ENCODE measurements at places on chromosomes 2 and 18. TPM values are rescaled to one million over a fixed set of nuclear protein-coding genes. Genes with fewer than 3 reads are reported as not detected.

GRCh38 chr2:200042102-200042735 lies 86.8 kb downstream of the MAIP1 start:
- no peak for DNase-seq

DNA sequence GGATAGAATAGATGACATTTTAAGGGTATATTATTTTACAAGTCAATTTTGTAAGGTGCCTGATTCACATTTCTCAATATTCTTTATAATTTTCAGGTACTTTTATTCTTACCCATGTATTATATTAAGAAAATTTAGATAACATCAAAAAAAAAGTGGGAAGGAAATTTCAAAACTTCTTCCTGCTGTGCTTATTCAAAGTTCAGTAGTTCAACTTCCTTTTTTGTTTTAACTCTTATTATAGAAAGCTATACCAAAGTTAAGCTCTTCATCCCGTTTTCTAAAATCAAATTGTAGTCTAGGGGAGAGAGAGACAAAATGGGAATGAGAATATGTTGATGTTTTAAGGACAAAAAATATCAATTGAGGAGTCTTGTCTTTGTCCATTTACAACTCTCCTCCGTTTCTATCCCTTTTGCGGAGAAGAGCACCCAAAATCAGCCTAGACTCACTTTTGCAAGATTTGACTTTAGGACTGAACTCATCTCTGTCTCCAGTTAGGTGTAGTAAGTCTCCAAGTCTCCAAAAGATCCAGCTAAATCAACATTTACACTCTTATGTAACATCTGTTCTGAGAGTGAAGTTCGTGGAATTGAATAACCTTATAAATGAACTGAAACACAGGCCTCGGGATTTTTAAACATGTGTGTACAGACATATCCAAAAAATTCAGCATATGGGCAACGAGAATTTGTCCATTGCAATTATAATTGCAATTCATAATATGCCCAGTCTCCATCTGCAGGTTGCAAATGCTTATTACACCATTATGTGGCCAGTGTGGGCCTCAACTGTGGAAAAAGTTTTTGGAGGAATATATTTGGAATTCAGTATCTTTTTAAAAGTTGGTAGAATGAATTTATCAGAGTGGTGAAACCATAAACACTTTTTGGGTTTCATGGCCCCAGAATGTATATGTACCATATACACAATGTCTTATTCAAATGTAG lies 23.9 kb downstream of the FAM124B start:
- DNase-seq = no peak

DNA sequence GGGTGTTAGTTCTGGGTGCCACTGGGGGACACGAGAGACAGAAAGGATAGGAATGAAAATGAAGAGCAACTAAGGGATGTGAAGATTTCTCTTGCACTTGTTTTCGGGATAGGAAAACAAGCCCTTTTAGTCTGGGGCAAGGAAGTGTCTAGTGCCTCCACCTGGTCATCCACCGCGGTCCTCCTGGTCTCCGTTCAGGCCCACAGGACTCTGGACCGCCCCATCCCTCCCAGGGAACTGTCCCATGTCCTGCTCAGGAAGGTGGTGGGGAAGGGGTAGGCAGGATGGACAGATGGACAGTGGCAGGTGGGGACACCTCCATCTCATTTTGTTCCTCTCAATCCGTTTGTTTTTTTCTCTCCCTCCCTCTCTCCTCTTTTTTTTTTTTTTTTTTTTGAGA lies 45.9 kb downstream of the AGAP1 start:
- DNase-seq = no peak

- DNase-seq = no peak
These were observed 107.7 kb downstream of the LBH start for GRCh38 chr2:30339071-30339470.

DNA sequence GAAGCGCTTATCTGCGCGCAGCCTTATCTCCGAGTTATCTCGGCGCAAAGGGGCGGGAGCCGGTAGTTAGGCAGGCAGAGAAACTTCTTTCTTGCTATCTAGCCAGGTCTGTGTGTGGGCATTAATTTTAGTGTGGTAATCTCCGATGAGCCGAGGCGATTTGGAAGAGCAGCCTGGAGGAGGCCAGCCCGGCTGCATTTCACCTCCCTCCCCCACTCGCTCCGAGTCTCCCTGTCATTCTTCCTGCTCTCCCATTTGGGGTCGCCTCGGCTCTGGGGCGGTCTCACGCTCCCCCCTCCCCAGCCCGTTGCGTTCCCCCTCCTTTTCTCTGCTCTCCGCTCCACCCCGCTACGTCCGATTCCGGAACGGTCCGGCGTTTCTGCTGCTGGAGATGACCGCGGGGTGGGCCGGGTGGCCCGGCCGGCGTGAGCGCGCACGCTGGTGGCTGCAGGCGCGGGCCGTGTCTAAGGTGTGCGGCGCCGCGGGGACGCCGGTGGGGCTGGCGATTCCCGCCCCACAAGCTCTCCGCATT lies 566 bp downstream of the GATA6 start:
- DNase-seq = no peak

- no peak for DNase-seq
These were observed 29.3 kb upstream of the INSIG2 start for GRCh38 chr2:118058951-118059350.

GRCh38 chr2:191977754-191978153 lies 130.9 kb upstream of the CAVIN2 start:
- DNase-seq = no peak

PFN4 gene
- 1.5 TPM for total RNA-seq

FAM228A gene
- 4.6 TPM for total RNA-seq
